ENCODE measurements at places on chromosomes 6 and 20.
A peak's percentile ranks its signal among the peaks of the same experiment; 100 is the strongest.

DNA sequence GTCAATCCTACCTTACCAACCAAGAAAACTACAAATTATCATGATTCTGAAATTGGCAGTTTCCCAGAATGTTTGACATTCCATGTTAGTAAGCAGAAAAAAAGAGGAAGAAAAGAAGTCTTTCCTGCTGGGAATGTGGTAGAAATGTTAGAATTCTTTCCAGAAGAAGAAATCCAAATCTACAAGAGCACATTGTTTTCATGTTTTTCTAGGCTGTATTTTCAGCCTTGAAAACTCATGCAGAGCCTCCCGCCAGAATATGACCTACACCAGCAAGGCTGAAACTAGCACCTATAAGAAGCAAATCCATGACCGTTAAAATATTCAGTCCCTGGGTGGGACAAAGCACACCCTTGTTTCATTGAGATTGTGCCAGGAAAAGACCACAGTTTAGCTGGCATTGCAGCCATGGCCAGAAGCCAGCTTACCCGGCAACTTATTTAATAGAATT is 259.4 kb downstream of the GJA1 start:
- peaks cover 19% of the 10 kb centered on the region for H3K4me1 ChIP-seq
- H3K4me3 ChIP-seq: no peak overlapping the region
- H3K36me3 ChIP-seq: no peaks in the 10 kb centered on the region

GRCh38 chr6:137351890-137352289 is 132.7 kb upstream of the IFNGR1 start:
- H3K27ac ChIP-seq: no peak overlapping the region
- H3K4me1 ChIP-seq: no peaks in the 10 kb centered on the region
- H3K4me3 ChIP-seq: no peak overlapping the region
- no peaks in the 10 kb centered on the region for H3K27me3 ChIP-seq
- H3K36me3 ChIP-seq: no peaks in the 10 kb centered on the region

- H3K4me3 ChIP-seq: no peak overlapping the region
- H3K36me3 ChIP-seq: no peaks in the 10 kb centered on the region
- no peaks in the 10 kb centered on the region for H3K27me3 ChIP-seq
- H3K4me1 ChIP-seq: no peaks in the 10 kb centered on the region
- no peak for DNase-seq
Observed at GRCh38 chr6:75437421-75437891, 56.1 kb downstream of the FILIP1 start.

GRCh38 chr6:27755768-27756167 is 156.4 kb downstream of the OR2B2 start:
- no peak overlapping the region for H3K27ac ChIP-seq
- peaks cover 39% of the 10 kb centered on the region for H3K4me1 ChIP-seq
- H3K27me3 ChIP-seq: peaks cover 77% of the 10 kb centered on the region
- no peak overlapping the region for H3K4me3 ChIP-seq
- H3K36me3 ChIP-seq: no peaks in the 10 kb centered on the region

- no peak for DNase-seq
- no peak overlapping the region for H3K4me3 ChIP-seq
- no peaks in the 10 kb centered on the region for H3K36me3 ChIP-seq
Observed at GRCh38 chr6:157283900-157284737, 39.2 kb downstream of the TMEM242 start.

GRCh38 chr6:27866357-27867050 is 45.7 kb downstream of the OR2B2 start:
- H3K27ac ChIP-seq: peak overlapping the region; percentile 100
- peaks cover 37% of the 10 kb centered on the region for H3K4me1 ChIP-seq
- H3K36me3 ChIP-seq: peaks cover 11% of the 10 kb centered on the region
- DNase-seq: no peak
- peaks cover 4% of the 10 kb centered on the region for H3K27me3 ChIP-seq

DNA sequence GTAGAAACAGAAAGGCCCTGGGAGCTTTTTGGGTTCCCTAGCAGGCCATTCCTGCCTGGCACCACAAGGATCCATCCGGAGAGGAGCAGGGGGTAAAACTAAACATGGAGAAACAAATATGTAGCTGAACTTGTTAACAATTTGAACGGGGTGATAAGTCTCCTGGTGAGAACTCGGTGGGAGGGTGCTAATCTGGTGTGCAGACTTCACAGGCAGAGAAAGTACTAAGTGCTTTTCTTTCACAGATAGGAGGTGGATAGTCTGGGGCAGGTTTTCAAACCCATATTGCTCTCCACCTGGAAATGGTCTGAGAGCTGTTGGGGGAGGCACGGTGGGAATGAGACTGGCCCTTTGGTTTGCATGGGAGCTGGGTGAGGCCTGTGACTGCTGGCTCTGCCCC is 196.3 kb upstream of the FUT9 start:
- peaks cover 13% of the 10 kb centered on the region for H3K27me3 ChIP-seq
- H3K36me3 ChIP-seq: no peaks in the 10 kb centered on the region
- no peak for DNase-seq
- H3K4me3 ChIP-seq: no peak overlapping the region

GRCh38 chr6:159935065-159935464 is 33.8 kb upstream of the IGF2R start:
- no peak for DNase-seq
- H3K4me3 ChIP-seq: no peak overlapping the region
- H3K4me1 ChIP-seq: no peaks in the 10 kb centered on the region
- H3K27ac ChIP-seq: no peak overlapping the region

DNA sequence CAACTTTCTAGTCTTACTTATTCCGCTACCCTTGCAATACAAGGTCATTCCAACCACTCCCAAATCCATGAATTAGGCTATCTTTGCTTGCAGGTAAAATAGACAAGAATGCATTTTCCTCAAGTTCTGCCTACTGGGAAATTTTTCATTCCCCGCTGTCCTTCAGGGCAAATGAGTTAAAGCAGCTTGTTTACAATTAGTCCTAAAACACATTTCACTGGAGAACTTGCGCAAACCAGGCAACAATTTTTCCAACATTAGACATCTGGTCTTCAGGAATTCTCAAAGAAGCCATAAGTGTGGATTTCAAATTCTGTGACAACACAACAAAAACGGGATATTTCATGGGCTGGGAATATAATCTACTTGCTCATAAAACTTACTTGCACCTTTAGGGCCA is 20.4 kb downstream of the SPINT4 start:
- no peak overlapping the region for H3K4me3 ChIP-seq
- H3K36me3 ChIP-seq: peaks cover 5% of the 10 kb centered on the region
- H3K27me3 ChIP-seq: no peaks in the 10 kb centered on the region
- no peaks in the 10 kb centered on the region for H3K4me1 ChIP-seq
- H3K27ac ChIP-seq: no peak overlapping the region

DNA sequence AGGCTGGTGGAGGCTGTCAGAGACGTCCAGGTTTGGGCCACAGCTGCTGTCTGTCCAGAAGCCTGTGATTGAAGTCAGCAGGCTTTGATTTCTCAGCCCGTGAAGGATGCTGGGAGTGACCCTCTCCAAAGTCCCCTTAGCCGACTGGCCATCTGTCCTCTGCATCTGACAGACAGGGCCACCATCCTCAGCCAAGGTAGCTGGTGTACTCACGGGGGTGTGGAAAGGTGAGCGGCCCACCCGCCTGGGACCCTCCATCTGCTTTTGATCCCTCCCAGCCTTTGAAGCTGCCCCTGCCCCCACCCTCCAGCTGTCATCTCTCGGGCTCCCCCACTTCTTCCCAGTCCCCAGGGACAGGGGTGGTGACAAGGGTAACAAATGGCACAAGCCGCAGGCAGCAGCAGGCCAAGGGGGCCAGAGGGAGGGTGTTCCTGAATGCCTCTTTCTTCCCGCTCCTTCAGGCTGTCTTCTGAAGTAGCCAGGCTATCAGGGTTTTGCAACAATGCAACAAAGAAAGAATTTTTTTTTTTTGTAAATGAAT is 84.4 kb downstream of the EYA2 start:
- no peak overlapping the region for H3K27ac ChIP-seq
- peaks cover 12% of the 10 kb centered on the region for H3K36me3 ChIP-seq
- H3K4me3 ChIP-seq: no peak overlapping the region
- peaks cover 5% of the 10 kb centered on the region for H3K27me3 ChIP-seq
- H3K4me1 ChIP-seq: peaks cover 14% of the 10 kb centered on the region
- no peak for DNase-seq

GRCh38 chr6:105943514-105943913 is 142.6 kb upstream of the PRDM1 start:
- no peaks in the 10 kb centered on the region for H3K4me1 ChIP-seq
- no peak overlapping the region for H3K4me3 ChIP-seq
- no peak overlapping the region for H3K27ac ChIP-seq
- no peaks in the 10 kb centered on the region for H3K36me3 ChIP-seq

DNA sequence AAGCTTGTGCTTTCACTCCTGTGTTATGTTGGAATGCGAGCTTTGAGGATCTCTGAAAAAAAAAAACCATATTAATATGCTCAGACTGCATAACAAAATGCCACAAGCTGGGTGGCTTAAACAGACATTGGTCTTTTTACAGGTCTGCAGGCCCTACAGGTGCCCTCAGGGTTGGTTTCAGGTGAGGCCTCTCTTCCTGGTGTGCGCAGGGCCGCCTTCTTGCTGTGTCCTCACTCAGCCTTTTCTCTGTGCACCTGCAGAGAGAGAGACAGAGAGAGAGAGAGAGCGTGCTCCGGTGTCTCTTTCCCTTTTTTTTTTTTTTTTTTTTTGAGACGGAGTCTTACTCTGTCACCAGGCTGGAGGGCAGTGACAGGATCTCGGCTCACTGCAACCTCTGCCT is 114.1 kb upstream of the SNX9 start:
- peaks cover 63% of the 10 kb centered on the region for H3K4me1 ChIP-seq
- H3K36me3 ChIP-seq: peaks cover 40% of the 10 kb centered on the region
- H3K27ac ChIP-seq: peak overlapping the region; percentile 75
- DNase-seq: peak; percentile 37

GRCh38 chr6:33166811-33167210 is 25.5 kb downstream of the COL11A2 start:
- H3K27ac ChIP-seq: no peak overlapping the region
- peaks cover 9% of the 10 kb centered on the region for H3K4me1 ChIP-seq
- no peak for DNase-seq
- no peak overlapping the region for H3K4me3 ChIP-seq

- peaks cover 7% of the 10 kb centered on the region for H3K4me1 ChIP-seq
- H3K27me3 ChIP-seq: no peaks in the 10 kb centered on the region
- no peaks in the 10 kb centered on the region for H3K36me3 ChIP-seq
- no peak for DNase-seq
- no peak overlapping the region for H3K27ac ChIP-seq
Observed at GRCh38 chr6:37036146-37036545, 30.7 kb downstream of the FGD2 start.

GRCh38 chr20:24649787-24650490 is 180.5 kb downstream of the SYNDIG1 start:
- H3K4me1 ChIP-seq: 0 out of 2 replicates have a peak, but pooled peaks cover 5% of the 10 kb centered on the region
- no peak overlapping the region for H3K27ac ChIP-seq
- no peaks in the 10 kb centered on the region for H3K27me3 ChIP-seq
- no peak for DNase-seq

DNA sequence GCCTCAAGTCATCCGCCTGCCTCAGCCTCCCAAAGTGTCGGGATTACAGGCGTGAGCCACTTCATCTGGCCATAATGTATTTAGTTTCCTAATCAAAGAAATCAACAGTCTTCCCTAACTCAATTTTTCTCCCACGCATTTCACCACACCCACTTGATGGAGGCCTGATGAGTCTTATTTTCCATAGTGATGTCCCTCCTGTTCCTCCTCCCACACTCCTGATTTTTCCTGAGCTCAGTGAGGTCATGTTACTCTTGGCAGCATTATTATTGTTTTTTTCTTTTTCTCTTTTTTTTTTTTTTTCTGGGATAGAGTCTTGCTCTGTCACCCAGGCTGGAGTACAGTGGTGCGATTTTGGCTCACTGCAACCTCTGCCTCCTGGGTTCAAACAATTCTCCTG is 8.9 kb downstream of the ABRACL start:
- DNase-seq: no peak
- H3K27ac ChIP-seq: no peak overlapping the region
- H3K4me1 ChIP-seq: peaks cover 17% of the 10 kb centered on the region
- H3K27me3 ChIP-seq: no peaks in the 10 kb centered on the region

DNA sequence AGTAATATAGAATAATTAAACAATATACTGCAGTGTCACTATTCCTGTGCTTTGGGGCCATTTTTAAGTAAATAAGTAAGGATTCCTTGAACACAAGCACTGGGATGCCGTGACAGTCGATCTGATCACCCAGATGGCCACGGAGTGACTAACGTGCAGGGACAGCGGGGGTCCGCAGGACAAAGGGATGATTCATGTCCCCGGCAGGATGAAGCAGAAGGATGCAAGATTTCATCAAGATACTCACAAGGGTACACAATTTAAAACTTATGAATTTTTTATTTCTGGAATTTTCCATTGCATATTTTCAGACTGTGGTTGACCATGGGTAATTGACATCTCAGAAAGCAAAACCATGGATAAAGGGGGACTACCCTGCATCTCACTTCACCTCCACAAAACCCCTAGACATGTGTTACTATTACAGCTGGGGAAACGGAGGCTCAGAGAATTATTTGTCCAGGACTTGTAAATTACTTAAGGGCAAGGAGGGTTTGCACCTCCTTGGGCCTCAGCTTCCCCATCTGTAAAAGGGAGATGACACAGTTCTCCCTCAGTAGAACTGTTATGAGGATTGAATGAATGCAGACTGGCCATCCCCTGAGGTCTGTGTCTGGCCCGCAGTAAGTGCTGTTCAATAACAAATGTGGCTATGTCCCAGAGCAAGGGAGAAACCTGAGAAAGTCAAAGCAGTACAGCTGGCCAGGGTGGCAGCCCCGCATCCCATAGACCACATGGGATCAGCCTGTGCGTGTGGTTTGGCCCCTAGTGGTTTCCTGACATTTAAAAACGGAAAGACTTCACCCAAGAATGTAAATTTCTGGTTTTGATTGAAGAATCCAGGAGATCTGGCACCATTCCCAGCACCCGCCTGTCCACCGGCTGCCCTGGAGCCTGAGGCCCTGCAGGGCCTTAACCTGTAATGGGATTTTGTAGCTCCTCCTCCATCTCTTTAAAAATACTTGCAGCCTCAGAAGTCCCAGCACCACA is 235.5 kb downstream of the BMP7 start:
- DNase-seq: no peak
- H3K4me3 ChIP-seq: no peak overlapping the region
- H3K27ac ChIP-seq: no peak overlapping the region
- H3K27me3 ChIP-seq: peaks cover 2% of the 10 kb centered on the region

- H3K27me3 ChIP-seq: no peaks in the 10 kb centered on the region
- DNase-seq: no peak
- H3K27ac ChIP-seq: peak overlapping the region; percentile 100
- H3K4me3 ChIP-seq: no peak overlapping the region
- peaks cover 72% of the 10 kb centered on the region for H3K4me1 ChIP-seq
Observed at GRCh38 chr6:13419422-13420195, 67.8 kb downstream of the GFOD1 start.

- H3K4me3 ChIP-seq: no peak overlapping the region
- no peaks in the 10 kb centered on the region for H3K36me3 ChIP-seq
- peak overlapping the region; percentile 29 for H3K27ac ChIP-seq
- no peaks in the 10 kb centered on the region for H3K27me3 ChIP-seq
- no peak for DNase-seq
- H3K4me1 ChIP-seq: peaks cover 25% of the 10 kb centered on the region
Observed at GRCh38 chr6:119527231-119527578, 177.6 kb upstream of the MAN1A1 start.

DNA sequence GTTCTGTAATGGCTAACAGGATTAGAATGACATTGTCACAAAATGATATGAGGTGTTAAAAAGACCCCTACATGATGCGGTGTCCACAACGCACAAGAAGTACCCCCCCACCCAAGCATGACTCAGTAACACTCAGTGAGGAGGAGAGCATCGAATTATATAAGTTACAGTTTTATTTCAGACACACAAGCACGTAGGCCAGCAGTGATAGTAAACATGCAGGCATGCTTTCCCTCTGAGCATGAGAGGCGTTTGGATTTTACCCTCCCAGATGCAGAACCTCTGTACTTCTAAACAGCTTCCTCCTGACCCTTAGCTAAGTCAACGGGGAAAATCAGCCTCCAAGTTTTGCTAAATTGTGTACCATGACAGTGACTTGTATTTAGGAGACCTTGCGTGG is 23.9 kb downstream of the GNAS start:
- H3K4me3 ChIP-seq: 0 out of 2 replicates have a peak overlapping the region, but pooled peaks have one; percentile 13
- no peak for DNase-seq
- H3K27me3 ChIP-seq: no peaks in the 10 kb centered on the region
- H3K4me1 ChIP-seq: peaks cover 59% of the 10 kb centered on the region
- H3K36me3 ChIP-seq: peaks cover 5% of the 10 kb centered on the region
